ENCODE measurements at places on chromosomes 1 and 21.

- DNase-seq = peak; percentile 73
Observed at GRCh38 chr1:224929335-224930237, at the start of gene DNAH14. Gene DNAH14 (plus strand): TSS chr1:224929675. CDS start chr1:224952703, 23,028 bp downstream.

DNA sequence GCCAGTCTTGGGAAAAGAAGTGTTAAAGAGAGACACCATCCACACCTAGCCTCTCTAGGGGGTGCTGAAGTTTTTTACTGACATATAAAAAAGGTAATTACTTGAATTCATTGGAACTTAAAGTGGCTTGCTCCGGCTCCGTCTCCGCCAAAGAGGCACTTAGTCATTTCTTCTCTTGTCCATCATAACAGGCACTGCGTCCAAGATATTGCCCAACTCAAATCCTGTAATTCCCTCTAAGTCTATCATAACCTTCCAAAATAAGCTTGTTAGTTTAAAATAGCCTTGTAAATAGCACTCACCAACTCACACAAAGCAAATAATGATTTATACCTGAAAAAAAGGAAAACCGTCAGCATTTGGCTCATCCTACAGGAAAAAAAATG lies 160.5 kb downstream of the ZBTB18 start:
- peak; percentile 66 for DNase-seq

DNA sequence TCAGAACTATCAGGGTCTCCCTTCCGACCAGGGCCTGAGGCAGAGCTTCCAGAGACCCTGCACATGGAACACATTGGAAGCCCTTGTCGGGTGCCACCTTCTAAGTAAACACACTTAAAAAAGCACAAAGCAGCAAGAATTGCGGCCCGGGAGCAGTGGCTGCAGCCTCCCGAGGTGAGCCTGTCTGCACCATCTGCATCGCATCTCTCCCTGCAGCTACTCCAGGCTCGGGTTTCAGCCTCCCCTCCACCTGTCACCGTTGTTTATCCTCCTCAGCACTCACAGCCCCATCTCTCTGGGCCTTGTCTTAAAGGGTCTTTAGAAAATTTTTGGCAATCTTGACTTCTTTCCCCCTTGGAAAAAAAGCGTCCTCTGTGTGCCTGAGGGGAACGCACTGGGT lies 95.1 kb upstream of the ARHGEF16 start:
- DNase-seq = no peak

DNA sequence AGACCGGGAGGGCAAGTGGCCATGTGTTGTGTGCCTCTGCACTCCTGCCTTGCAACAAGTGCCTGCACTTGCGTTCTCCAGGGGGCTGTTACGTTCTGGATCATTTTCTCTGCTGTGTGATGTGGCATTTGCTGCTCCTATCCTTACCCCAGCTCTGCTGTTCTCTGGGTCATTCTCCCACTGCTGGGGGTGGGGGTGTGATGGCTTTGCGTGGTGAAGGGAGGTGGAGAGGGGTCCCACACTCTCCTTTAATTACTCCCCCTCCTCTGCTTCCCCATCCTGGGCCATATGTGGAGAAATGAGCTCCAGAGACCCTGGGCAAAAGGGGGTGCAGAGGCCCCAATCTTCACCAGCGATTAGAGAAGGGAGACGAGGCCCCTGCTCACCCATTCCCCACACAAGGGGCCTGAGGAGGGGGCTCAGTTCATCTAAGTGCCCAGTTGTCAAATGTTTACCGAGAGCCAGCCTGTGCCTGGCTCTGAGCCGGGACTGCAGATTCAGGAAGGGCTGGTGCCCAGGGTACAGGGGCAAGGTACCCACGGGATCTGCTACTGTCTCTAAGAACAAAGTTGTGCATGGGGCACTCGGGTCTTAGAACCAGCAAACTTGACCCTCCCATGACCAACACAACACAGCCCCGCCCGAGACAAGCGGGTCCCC lies 355.4 kb downstream of the PTPRU start:
- no peak for DNase-seq

DNA sequence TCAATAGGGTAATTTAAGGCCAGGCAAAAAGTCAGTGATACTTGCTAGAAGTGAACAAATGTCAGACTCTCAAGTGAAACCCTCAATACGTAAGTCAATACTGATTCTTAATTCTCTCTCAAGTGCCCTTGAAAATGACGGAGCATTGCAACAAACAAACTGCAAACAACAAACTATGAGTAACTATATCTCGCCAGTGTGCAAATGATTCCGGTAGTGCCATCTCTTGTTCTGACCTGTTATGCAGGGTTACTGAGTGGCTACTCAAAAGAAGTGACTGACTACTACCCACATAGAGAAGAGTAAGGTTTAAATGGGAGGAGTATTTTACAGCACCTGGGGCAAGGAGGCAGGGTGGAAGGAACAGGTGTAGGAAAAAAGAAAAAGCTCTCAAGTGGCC lies 1.6 kb downstream of the SLC19A2 start:
- DNase-seq = no peak

DNA sequence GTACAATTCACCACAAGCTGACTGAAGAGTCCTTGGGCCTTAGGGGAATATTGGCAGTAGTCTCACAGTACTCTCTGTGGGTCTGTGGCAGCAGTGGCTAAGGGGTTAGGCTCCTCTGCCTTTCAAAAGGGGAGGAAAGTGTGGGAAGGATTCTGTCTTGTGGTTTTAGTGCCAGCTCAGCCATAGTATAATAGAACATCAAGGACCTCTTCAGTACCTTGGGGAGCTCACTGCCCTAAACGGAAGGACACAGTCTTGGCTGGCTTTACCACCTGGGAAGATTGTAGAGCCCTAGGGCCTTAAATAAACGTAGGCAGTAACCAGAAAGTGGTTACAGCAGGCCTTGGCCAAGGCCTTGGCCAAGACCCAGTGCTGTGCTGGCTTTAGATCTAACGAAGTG lies 265.7 kb downstream of the COL11A1 start:
- no peak for DNase-seq

- no peak for DNase-seq
Observed at GRCh38 chr1:42008264-42008663, 89.5 kb upstream of the HIVEP3 start.

- DNase-seq = no peak
Observed at GRCh38 chr1:13760921-13761320, 60.9 kb downstream of the PRDM2 start.

- DNase-seq = no peak
Observed at GRCh38 chr1:62937634-62938296, 153.8 kb downstream of the ATG4C start.

DNA sequence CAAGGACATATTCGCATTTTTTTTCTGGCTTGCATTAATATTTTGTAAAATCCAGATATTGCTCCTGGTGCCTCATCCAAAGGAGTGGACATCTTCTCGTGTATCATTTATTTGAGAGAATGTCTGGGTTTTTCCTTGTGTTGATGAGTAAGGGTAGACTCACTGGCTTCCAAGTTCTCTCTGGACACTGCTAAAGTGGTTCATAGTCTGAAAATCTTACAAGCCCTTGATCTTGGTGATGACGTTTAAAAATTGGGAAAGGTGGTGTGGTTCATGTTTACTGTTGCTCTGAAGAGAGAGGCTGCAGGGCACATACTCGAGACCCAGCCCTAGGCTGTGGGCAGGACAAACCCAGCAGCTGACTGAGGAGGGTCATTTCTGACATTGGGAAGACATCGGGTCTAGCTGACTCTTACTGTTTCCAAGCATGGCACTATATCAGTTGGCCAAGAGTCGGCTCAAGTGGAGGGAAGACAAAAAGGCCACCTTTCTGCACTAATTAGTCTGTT lies 296.2 kb downstream of the LMX1A start:
- peak; percentile 6 for DNase-seq

DNA sequence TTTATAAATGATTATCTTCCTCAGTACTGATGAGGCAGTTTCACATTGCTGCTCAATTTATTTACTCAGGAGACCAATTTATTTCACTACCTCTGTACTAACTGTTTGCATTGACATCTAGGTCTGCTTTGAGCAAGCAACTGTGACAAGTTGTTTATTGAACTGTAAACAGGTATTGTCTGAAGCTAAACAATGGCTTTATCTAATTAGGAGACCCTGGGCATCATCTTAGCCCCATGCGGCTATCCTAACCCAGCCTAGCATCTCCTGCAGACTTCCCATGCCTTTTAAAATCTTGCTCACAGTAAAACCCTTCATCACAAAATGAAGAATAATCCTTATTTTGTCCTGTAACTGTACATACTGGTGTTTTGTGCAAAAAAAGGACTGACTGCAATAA lies 348.2 kb downstream of the RWDD3 start:
- no peak for DNase-seq

- no peak for DNase-seq
Observed at GRCh38 chr1:155071701-155072100, 6.9 kb upstream of the EFNA3 start.

- peak; percentile 61 for DNase-seq
Observed at GRCh38 chr1:109823543-109824348, 60.0 kb upstream of the EPS8L3 start.

DNA sequence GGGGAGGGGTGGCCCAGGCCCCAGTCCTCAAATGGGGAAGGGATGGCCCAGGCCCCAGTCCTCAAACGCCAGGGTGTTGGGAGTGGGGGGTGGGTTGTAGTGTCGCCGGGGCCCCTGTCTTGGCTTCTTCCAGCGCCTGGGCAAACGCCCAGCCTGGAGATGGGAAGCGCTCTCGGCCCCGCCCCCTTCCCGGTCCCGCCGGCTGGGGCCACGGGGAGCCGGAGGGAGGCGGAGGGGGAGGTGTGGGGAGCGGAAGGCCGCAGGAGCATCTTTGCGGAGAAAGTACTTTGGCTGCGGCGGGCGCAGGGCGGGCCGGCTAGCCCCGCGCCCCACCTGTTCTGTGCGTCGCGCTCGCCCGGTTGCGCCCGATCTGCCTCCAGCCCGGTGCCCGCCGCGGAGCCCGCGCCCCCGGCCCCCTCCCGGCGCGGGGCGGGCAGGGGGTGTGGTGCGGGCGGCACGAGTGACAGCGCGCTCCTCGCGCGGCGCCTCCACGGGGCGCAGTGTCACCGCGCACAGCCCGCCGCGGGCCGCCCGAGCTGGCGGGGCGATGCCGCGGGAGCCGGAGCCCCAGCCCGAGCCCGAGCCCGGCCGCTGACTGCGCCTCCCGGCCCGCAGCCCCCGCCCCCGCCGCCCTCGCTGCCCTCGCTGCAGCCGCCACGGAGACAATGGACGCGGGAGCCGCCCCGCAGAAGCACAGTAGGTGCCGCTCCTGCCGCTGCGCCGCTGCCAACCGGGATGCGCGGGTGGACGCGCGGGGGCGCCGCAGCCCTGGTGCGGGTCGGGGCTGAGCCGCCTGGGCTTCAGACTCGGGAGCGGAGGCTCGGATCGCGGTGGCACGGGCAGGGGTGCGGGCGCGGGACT lies 31.1 kb upstream of the PEX10 start:
- no peak for DNase-seq

DNA sequence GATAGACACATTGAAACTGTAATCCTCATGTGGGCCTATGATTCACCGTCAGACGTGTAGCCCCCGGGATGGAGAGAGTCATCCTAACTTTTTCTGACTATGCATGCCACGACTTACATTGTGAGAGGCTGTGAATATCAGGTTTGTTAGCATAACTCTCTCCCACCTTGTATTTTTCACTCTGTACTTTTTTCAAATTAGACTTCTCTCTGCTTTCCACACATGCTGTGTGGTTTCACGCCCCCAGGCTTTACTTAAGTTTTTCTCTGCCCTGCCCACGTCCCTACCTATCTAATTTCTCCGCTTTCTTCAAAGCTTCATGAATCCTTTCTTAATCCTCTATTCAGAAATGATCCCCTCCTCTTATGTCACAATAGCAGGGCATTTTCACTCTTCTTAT lies 3.4 kb upstream of the NCAM2 start:
- DNase-seq = no peak

DNA sequence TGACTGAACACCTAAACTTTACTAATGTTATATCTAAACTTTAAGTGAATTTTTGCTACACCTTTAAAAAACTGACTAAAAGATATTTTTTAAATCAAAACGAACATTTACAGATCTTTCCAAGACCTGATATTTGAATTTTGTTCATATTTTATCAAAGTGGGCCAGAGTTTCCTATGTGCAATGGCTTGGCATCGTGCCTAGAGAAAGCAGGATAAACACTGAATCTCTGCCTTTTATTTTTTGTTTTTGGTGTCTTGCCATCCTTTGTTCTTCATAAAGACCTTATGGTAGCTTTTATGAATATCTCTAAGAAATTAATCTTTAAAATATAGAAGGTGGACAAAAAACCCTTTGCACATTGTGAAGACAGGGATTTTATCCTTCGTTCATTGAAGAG lies 25.8 kb upstream of the VPS26C start:
- DNase-seq = no peak

GRCh38 chr1:228646717-228647522 lies 88.4 kb upstream of the RHOU start:
- DNase-seq = peak; percentile 58

GRCh38 chr1:177884479-177885021 lies 85.3 kb downstream of the SEC16B start:
- peak; percentile 62 for DNase-seq

GRCh38 chr1:216475659-216476276 lies 52.5 kb upstream of the USH2A start:
- no peak for DNase-seq

- DNase-seq = no peak
Observed at GRCh38 chr1:115112496-115113375, 23.4 kb upstream of the TSPAN2 start.

DNA sequence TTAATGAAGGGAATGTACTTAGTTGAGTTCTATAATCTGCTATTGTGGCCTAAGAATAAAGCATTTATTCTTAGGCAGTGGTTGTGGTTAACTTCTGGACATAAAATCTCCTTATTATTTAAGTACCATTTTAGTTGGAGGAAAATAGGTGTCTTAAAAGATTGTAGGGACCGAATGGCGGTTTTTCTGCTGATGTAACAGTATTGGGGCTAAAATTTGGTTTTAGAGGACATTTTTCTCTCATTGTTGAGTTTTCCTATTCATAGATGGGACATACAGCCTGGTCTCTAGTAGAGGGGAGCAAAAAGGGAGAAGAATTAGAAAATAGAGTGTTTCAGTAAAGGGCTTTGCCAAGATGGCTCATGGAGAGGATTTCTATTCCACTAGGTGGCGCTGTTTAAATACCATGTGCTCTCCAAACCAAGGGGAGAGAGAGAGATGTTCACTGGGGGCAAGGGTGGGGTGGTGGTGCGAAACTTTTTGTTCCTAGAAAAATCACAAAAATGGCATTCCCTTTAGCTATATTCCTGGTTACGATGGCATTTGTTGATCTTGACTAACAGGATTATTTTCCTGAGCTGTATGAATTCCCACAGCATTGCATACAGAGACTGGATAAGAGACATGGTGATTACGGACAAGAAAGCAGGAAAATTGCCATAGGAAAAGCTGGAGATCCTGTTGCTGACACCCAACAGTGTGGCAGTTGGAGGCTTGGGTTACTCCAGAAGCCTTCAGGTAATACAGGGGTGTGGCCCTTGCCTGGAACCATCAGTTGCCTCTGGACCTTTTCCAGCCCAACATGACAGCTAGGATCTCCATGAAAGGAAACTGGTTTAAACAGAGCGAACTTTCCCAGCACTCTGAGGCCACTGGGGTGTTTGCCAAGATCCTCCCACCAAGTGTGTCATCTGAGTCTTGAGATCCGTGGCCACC lies 18.2 kb upstream of the FCGR2A start:
- DNase-seq = peak; percentile 54

GRCh38 chr1:75559800-75560199 lies 51.1 kb downstream of the SLC44A5 start:
- DNase-seq = no peak

Measured in AG10803 (cell line).